ENCODE measurements at places on chromosomes 4 and X.
A peak's percentile ranks its signal among the peaks of the same experiment; 100 is the strongest.

- DNase-seq = no peak
Observed at GRCh38 chrX:34371754-34372153, 239.6 kb upstream of the FAM47A start.

- DNase-seq = no peak
Observed at GRCh38 chr4:7529368-7530080, 94.8 kb upstream of the PSAPL1 start.

DNA sequence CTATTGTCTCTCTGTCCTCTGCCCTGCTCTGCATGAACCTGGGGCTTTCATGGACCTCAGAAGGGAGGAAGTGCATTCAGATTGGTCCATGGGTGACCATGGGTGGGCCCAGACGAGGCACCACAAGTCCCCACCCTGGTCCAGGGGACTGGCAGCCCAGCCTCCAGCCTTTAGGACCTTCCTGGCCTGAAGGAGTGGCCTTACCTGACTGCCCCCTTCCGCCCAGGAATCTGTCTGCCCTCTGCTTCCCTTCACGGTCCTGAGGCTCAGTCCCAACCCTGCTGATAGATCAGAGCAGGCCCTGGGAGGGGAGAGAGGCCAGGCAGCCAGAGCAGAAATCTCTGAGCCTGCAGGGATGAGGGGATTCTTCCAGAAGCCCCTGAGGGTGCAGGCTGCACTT, 455.4 kb downstream of the PCDH18 start:
- no peak for DNase-seq

DNA sequence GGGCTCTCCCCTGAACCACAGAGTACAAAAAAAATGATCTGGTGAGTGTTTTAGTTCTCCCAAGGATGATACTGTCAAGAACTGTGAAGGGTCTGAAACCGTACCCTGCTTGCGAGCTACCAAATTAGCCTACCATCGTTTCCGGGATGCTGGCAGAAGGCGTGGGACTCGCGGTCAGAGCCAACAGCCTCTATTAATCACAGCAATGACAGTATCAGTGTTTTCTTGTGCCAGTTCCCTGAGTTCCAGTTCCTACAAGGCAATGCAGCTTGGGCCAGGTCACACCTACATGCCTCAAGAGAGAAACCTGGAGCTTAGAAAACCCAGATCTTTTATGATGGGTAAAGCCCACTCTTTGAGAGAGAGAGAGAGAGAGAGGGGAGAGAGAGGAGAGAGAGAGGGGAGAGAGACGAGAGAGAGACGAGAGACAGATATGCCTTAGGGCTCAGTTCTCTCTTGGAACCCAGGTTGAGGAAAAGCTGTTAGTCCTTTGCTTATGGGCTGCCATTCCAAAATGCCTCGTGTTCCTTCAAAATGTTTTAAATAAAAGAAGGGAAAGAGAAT, 327.8 kb downstream of the ARHGAP10 start:
- no peak for DNase-seq

- no peak for DNase-seq
Observed at GRCh38 chr4:139807483-139807882, 141.9 kb downstream of the MGST2 start.

GRCh38 chr4:138255917-138256597, 13.9 kb upstream of the SLC7A11 start:
- no peak for DNase-seq

DNA sequence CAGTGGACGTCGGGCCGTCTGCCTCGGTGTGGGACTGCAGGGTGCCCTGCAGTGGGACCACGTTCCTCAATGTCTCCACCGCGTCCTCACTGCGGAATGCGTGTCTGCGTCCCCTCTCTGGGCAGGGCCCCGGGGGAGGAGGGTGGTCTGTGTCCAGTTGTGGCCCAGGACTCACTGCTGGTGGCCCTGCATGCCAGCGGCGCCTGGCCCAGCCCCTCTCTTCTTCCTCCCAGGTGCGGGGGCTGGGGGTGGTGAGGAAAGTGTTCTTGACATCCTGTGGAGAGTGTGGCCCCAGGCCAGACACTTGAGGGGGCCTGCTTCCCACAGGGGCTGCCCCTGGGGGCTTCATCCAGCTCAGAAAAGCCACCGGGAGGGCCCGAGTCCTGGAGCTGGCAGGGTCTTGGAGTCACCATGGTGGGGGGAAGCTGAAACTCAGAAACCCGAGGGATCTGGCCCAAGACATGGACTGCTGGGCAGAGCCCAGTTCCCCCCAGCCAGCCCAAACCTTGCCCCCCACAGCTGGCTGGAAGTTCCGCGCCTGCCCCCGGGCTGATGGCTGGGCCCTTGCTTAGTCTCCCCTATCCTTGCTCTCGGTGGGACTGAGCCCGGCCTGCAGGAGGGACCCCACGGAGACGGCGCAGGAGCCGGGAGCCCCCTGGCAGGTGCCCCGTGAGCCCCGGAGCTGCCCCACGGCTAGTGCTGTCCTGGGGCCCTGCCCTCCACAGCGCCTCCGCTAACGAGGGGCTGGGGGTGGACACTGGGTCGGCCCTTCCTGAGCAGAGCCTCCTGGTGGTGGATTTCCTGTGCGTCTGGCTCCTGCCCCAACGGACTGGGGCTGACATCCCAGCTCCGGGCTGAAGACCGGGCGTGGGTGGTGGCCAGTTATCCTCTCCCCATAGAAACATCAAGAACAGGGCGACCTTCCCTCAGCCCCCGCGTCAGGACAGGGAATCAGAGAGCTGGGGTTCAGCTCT, 2.9 kb downstream of the DOK7 start:
- DNase-seq = no peak

DNA sequence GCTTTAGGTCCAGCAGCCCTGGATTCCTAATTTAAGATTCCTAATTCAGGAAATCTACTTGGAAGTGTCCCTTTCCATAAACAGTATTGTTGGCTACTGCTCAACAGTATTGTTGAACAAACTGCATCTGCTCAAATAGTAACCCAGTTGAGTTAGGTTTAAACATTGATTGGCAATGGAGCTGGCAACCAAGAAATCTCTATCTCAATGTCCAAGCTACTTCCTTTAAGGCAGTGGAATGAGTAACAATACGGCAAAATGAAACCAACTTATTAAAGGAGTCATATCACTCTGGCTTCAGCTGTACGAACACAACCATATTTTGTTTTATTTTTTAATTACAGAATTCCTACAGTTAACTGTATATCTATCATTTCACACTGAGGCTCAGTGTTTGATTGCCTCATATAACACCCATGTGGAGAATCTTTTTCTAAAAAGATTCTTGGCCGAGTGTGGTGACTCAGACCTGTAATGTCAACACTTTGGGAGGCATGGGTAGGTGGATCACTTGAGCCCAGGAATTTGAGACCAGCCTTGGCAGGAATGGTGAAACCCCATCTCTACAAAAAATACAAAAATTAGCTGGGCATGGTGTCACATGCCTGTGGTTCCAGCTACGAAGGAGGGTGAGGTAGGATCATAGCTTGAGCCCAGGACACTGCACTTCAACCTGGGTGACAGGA, 71.7 kb upstream of the IL13RA1 start:
- no peak for DNase-seq

DNA sequence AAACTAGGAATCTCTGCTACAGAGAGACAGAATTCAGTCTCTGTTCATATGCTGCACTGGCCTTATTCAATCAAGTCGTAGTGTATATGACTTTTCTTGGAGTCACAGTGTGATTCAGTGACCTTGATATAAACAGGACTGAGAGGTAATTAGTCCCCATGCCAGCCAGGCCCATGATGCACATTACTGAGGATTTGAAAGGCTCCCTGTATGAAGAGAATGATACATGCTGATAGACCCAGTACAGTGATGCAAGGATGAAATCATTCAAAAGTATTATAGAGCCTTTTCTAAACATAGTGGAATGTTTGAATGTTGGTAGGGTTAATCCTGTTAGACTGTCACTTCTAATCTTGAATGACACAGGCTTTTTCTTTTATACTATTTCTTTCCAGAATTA, 34.1 kb downstream of the ANXA3 start:
- no peak for DNase-seq

- DNase-seq = no peak
Observed at GRCh38 chrX:42967681-42968300, 189.8 kb upstream of the PPP1R2C start.

- DNase-seq = no peak
Observed at GRCh38 chr4:83054928-83055327, 19.9 kb downstream of the COPS4 start.

- DNase-seq = no peak
Observed at GRCh38 chrX:7106649-7107048, 40.9 kb upstream of the STS start.

GRCh38 chrX:134669378-134670098, 11.3 kb upstream of the PLAC1 start:
- no peak for DNase-seq

- DNase-seq = no peak
Observed at GRCh38 chrX:66176134-66176533, 12.1 kb downstream of the HEPH start.

GRCh38 chrX:72208126-72208800, 26.7 kb downstream of the PIN4 start:
- DNase-seq = no peak

- no peak for DNase-seq
Observed at GRCh38 chr4:6495296-6495590, 22.8 kb upstream of the PPP2R2C start.

GRCh38 chr4:16516796-16517439, 290.6 kb upstream of the TAPT1 start:
- no peak for DNase-seq

DNA sequence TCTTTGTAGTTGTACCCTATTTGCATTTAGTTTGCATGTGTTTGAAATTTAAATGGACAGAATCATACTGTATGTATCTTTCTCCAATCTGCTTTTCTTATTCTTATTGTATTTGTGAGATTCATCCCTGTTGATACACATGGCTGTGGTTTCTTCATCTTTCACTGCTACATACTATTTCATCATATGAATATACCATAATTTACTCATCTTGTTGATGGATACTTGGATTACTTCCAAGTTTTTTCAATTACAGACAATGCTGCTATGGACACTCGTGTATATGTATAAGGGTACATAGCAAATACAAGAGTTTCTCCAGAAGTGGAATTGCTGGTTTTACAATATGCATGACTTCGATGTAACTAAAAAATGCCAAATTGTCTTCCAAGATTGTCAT, 11.8 kb upstream of the KLHL8 start:
- no peak for DNase-seq

DNA sequence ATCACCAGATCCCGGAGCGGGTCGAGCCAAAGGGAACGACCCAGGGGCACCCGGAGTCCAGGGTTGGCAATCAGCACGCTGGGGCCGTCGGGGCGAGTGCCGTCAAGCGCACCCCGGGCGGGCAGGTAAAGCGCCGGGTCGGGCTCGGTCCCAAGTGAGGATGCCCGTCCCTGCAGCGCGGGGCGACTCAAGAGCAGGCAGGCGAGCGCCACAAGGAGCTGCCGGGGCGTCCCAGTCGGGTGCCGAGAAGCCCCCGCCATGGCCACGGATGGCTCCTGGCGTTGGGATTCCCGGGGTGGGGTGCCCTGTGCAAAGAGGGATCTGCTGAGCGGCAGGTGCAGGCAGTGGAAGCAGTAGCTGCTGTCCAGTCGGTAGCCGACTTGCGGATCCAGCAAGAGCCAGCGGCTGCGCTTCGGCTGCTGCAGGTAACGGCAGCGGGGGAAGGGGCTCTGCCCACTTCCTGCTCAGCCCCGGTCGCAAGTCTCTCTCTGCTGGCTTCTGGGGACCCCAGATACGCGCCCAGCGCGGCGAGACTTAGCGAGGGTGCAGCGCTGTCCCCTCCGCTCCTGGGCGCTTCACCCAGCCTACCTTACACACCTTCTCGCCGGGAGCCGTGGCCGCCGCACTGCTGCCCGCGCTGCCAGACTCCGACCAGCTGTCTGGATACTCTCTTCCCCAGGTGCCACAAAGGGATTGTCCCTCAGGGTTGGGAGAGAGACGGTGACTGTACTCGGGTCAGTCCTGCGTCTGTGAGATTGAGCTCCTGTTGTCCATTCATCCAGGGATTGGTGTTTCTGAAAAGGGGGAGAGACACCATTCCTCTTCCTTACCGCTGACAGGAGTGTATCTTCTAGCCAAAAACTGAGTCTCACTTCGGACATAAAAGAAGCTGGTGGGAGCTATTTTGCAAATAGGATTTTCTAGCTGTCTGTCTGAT, at the start of gene FREM3:
Gene FREM3, minus strand, starts transcription at position 260 of the 937 bp plus-strand sequence. Its CDS starts 0 bp downstream, at position 260.
- peak; percentile 0 for DNase-seq

GRCh38 chrX:98338544-98338943, 1454.8 kb downstream of the RPA4 start:
- no peak for DNase-seq

DNA sequence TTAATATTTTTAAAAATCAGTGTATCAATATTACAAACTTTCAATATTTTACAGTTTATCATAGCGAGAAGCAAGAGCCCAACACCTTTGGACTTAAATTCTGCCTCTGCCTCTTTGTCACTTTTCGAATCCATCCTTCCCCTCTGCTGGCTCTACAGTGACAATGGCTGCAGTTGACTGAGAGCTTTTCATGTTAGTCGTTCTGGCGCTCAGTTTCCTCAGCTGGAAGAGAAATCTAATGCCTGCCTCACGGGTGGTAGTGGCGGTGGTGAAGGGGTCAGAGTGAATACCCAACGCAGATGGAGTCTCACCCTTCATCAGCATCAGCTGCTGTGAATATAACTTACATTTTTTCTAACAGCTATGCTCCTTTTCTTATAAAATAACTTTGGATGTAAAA, 144.8 kb downstream of the NWD2 start:
- DNase-seq = no peak

- no peak for DNase-seq
Observed at GRCh38 chr4:15648600-15648999, 6.6 kb downstream of the FBXL5 start.

DNA sequence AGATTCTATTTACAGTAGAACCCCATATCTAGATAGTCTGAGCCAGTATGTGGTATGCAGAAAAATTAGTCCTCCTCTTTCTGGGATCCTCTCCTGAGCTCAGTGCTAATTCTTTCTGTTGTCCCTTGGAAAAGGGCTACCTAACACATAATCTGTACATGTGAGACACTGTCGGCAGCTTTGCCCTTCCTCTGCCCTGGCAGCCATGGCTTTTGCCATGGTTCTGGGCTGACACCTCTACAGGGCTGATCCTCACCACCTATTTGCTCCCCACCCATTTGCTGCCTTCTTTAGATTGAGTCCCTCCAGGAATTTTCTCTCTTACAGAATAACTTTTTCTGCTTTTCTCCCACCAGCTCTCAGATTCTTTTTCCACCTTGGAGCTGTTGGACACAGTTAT, 64.7 kb upstream of the MAP9 start:
- no peak for DNase-seq

- DNase-seq = no peak
Observed at GRCh38 chr4:6565691-6566390, 9.1 kb upstream of the MAN2B2 start.

- no peak for DNase-seq
Observed at GRCh38 chr4:109719604-109720003, 10.3 kb downstream of the PLA2G12A start.
